Osteocyte (in vitro differentiated cells): ENCODE measurements at places on chromosomes 7 and 10.

GRCh38 chr7:13111230-13111629 lies 423.8 kb downstream of the ARL4A start:
- no peak for DNase-seq

- DNase-seq: no peak
These were observed at the start of gene GTF2IRD1 for GRCh38 chr7:74453322-74454011. GTF2IRD1 (plus strand) TSS chr7:74453906; CDS start chr7:74508081, 54,175 bp downstream.

- no peak for DNase-seq
These were observed 185.2 kb downstream of the WDR37 start for GRCh38 chr10:1241322-1241890.

GRCh38 chr7:47087866-47088265 lies 494.0 kb downstream of the TNS3 start:
- DNase-seq: no peak

DNA sequence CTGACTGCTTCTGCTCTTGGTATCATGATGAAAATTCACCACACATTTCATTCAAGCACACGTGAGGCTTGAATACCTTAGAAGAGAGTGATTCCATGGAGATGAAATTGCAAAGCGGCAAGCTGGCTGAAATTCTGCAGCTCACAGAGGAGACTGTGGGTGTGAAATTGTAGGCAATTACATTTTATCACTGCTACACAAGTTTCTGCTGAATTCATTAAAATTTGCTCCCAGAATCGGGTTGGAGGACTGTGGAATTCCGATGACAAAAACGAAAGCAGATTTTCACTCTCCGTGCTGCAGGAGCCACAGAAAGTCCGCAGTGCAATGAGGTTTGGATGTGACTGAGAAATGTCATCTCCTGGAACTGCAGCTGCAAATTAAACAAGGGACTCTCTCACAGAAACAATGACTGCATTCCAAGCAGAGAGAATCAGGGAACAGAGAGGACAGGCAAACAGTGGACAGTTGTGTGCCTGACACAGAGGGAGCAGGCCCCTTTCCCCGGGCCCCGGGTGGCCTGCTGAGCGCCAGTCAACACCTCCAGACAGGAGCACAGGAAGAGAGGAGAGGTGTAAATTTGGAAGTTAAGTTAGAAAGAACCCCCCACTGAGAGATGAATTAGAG lies 109.1 kb downstream of the C10orf90 start:
- no peak for DNase-seq

GRCh38 chr7:82950436-82950835 lies 212.2 kb downstream of the PCLO start:
- DNase-seq: no peak

DNA sequence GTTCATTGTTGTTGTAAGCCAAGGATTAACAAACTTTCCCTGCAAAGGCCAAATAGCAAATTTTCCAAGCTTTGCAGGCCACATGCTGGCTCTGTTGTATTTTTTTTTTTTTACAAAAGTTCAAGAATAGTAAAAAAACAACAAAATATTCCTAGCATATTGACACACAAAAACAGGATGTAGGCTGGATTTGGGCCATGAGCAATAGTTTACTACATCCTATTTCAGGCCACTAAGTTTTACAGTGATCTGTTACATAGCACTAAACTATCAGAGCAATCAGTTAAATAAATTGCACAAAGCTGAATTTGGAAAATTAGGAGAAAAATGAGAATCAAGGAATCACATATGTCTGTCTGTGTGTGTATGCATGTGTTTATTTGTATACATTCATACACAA lies 491.8 kb upstream of the GHITM start:
- no peak for DNase-seq

DNA sequence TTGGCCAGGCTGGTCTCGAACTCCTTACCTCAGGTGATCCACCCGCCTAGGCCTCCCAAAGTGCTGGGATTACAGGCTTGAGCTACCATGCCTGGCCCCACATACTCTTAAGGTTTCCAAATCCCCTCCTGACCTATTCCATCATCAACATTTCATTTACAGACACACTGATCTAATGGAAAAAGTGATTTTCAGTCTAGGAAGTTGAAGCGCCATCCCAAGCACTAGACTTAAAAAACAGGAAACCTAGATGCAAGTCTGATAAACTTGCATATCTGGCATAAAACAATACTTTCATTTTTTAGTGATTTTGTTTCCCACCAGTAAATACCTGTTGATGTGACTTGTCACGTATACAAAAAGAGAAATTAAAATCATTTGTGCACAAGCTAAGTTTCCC lies 44.0 kb downstream of the DNMBP start:
- DNase-seq: no peak

GRCh38 chr10:132279873-132280645 lies 27.7 kb downstream of the STK32C start:
- DNase-seq: no peak

DNA sequence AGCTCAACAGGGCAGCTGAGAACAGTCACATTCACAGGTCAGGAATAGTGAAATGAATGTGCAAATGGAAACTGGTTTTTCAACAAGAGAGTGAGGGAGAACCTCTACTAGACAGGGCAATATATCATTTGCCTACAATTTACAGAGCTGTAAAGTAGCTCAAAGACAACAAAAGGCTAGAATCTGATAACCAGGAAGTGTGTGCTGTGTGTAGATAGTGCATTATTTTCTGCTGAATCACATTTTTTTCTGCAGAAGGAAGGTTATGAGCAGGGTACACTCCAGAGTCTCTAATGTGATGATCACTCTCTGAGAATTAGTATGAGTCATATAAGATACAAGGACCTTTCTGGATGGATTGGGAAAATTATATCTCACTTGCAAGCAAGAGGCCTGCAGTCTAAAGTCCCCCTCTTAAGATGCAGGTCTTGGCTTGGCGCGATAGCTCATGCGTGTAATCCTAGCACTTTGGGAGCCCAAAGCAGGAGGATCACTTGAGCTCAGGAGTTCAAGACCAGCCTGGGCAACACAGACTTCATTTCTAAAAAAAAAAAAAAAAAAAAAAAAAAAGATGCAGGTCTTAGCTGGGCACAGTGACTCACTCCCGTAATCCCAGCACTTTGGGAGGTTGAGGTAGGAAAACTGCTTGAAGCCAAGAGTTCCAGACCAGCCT lies 59.9 kb upstream of the COBL start:
- DNase-seq: no peak

DNA sequence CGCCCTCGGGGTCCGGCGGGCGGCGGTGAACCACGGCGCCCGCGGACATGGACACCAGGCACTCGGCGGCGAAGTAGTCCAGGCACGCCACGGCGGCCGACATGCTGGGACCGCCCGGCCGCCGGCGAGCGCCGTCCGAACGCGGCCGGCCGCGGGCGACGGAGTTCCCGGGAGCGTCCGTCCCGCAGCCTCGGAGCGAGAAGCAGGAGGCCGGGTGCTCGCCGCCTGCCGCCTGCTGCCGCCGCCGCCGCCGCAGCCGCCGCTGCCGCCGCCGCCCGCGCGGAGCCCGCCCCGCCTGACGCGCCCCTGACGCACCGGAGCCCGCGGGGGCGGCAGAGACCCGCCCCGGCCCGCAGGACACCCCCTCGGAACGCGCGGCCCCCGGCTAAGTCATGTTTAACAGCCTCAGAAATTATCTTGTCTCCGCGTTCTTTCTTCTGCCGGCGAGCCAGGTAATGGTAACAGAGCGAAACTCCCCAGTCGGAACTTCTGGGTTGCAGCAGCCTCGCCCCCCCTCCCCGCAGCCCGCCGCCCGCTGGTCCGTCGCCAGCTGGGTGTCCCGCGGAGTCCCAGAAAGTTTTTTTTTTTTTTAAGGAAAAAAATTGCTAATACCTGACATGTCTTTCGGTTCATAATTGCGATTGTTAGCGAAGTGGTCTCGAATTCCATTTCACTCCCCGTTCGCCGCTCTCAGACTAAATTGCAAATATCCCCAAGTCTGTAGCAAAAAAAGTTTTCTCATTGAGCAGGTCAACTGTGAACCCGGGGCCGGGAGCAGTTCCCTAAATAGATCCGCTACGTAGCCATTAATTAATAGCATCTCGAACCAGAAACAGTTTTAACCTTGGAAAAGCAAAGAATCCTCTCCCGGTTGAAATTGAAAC lies at the start of gene KLF14:
TSS of gene KLF14 (minus strand) at position 277 of the 884 bp plus-strand sequence. CDS start at position 103, 174 bp downstream.
- no peak for DNase-seq

- DNase-seq: no peak
These were observed 51.8 kb upstream of the FAM133B start for GRCh38 chr7:92641921-92642511.

GRCh38 chr10:31650010-31650409 lies 278.6 kb downstream of the ARHGAP12 start:
- DNase-seq: no peak

DNA sequence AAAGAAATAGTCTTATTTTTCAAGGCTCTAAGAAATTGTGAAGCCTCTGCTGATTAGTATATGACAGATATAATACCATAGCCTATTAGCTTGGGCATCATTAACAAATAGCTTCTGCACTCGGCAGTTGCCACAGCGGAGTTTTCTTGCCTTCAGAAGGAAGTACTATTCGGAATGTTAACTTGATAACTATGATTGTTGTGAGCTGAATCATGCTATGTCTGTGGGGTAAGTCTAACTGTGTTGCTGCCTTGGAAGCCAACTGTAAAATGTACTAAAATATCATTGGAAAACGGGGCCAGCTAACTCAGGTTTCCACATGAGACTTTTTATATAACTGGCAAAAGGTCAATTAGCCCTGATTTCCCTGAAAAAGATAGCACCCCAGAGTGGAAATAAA lies 93.2 kb downstream of the TWIST1 start:
- DNase-seq: no peak

GRCh38 chr7:127976056-127976737 lies 55.0 kb downstream of the LRRC4 start:
- DNase-seq: no peak

DNA sequence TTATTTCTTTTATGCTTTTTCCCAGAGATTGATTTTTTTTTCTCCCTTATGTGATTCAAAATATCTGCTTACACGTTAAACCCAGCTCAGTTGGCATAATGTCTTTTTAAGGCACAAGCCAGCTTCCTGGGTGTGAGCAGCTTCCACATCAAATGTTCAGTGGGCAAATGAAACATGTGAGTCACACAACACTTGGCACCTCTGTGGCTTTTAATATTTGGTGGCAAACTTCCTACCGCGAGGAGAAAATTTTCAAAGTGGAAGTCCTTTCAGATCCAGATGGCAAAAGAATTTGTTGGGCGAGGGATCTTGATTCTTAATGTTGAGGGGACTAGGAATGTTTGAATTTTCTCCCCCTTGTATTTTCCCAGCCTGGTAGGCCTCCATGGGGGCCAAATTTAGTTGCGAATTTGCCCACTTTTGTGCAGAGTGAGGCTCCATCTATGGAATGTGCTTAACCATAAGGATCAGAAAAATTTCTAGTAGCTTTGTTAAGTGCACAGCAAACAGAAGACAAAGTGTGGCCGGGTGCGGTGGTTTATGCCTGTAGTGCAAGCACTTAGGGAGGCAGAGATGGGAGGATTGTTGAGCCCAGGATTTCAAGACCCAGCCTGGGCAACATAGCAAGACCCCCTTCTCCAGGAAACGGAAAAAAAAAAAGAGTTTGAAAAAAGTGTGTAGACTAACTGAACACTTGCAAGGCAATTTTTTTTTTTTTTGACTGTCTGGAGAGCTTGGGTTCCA lies 31.0 kb downstream of the CUX1 start:
- no peak for DNase-seq

GRCh38 chr7:24601600-24601999 lies 28.3 kb downstream of the PALS2 start:
- no peak for DNase-seq

GRCh38 chr10:8044908-8045725 lies 9.4 kb upstream of the GATA3 start:
- no peak for DNase-seq

DNA sequence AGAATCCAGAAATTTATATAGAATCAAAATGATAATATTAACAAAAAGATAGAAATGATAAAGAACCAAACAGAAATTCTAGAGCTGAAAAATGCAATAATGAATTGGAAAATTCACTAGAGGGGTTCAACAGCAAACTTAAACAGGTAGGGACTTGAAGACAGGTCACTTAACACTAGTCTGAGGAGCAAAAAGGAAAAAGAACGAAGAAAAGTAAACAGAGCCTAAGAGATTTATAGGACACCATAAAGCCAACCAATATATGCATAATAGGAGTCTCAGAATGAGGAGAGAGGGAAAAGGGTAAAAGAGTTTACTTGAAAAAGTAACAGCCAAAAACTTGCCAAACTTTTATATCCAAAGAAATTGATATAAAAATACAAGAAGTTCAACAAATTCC lies 44.3 kb upstream of the RET start:
- no peak for DNase-seq

DNA sequence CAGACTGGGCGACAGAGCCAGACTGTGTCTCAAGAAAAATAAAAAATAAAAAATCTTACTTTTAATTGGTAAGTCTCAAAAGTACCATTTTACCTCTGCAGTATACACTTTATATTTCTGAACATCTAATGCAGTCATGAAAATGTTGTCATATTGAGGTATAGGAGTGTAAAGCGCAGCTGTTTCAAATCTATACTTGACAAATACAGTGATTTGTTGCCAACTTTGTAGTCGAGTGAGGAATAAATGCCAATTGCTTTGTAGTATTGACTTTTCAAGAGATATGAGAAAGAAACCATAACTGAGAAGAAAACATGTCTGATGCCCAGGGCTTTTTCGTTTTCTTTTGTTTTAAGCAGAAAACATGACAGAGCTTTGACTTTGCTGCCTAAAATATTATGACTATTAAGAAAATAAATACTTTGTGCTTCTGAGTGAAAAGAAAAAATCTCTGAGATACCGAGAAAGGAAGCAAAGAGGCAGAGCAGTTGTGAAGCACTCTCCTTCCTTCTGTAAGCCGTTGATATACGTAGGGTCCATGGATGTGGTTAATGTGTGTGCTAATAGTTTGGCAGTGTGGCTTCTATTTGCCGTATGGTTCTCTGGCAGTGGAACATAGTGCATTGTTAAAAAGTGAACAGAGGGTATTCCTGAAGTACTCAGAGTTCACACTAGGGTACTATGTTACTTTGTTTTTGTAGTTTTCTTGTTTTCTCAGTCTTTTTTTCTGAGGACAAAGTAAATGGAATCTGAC lies 38.2 kb downstream of the AVL9 start:
- no peak for DNase-seq

- DNase-seq: no peak
These were observed 25.9 kb downstream of the ADAMTS14 start for GRCh38 chr10:70698211-70698610.

DNA sequence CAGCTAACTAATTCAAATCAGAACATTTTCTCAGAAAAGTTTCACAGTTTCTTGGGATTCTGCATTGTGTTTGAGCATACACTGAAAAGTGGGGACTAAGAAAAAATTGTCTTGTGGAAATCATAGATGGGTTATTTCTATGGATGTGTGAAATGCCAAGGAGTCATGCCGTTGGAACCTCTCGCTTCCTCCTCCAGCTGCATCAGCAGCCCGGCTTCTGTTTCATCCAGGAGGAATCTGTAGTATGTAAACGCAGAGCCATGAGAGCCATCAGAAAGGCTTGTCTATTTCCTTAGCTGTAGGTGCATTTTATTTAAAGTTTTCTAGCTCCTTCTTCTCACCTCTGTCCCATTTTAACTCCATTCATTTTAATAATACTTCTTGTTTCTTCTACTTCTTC lies 1144.1 kb downstream of the GATA3 start:
- no peak for DNase-seq

DNA sequence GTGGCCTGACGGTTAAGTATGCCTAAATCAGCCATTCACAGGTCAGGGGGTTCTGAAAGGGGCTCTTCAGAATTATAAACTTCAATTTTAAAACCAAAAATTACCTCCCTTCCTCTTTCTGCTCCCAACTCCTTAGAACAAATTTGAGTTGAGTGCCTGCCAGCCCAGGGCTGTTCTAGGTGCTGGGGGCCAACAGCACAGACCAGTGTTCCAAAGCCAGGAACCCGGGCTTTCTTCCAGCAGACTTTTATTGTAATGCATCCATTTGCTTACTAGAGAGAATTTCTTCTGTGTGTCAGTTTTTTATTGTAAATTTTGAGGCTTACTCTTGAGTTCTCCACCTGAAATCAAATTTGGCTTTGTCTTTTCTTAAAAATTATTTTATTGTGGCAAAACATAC lies 238.5 kb downstream of the CACNB2 start:
- no peak for DNase-seq
